KBM-7 (cell line): ENCODE measurements at places on chromosomes 2 and 18.

- DNase-seq = no peak
Measured at GRCh38 chr18:50289108-50289443, 1.6 kb upstream of the CXXC1 start.

GRCh38 chr2:109396202-109397180, 217.3 kb downstream of the SEPTIN10 start:
- DNase-seq = no peak

DNA sequence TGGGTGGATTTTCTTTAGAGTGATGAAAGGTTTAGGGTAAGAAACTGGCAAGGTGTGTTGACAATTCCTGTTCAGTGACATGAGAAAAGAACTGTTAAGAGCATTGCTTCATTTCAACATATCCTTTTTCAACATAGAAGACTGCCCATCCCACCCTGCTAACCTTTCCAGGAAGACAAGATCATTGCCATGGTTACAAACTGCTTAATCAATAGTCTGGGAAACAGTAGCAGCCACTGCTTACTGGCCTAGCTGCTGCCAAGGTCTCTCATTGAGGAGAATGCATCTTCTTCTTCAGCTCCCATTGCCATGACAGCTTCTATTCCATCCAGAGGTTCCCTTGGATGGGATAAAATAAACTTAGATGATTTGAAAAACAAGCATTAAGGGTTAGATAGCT, 212.1 kb downstream of the LRRTM1 start:
- no peak for DNase-seq

GRCh38 chr2:235740821-235741220, 247.0 kb downstream of the AGAP1 start:
- peak; percentile 26 for DNase-seq

DNA sequence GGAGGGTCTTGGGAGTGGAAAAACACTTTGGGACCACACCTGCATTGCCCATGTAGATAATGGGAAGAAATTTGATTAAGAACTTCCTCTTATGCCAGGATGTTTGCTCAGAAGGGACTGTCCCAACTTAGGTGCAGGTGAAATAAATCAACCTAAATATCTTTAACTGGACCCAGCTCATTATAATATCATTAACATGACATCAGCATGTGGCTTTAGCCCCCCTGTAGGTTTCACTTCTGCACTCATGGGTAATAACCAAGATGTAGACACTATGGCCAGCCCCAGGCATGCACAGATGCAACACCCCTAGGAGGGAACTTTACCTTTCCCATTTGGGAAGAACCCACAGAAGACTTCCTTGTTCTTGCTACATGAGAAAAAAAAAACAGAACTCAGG, 227.4 kb upstream of the ZNF804A start:
- DNase-seq = no peak

- no peak for DNase-seq
Measured at GRCh38 chr2:42566025-42566424, 2.4 kb upstream of the MTA3 start.

GRCh38 chr2:219279916-219280516, 850 bp downstream of the DNAJB2 start:
- no peak for DNase-seq

- no peak for DNase-seq
Measured at GRCh38 chr2:6832596-6833299, 33.0 kb downstream of the CMPK2 start.

- DNase-seq = no peak
Measured at GRCh38 chr2:217992061-217992460, 10.7 kb downstream of the TNS1 start.
